GM23248 (cell line): ENCODE measurements at places on chromosomes 2 and 18. TPM values are rescaled to one million over a fixed set of nuclear protein-coding genes. Genes with fewer than 3 reads are reported as not detected.

DNA sequence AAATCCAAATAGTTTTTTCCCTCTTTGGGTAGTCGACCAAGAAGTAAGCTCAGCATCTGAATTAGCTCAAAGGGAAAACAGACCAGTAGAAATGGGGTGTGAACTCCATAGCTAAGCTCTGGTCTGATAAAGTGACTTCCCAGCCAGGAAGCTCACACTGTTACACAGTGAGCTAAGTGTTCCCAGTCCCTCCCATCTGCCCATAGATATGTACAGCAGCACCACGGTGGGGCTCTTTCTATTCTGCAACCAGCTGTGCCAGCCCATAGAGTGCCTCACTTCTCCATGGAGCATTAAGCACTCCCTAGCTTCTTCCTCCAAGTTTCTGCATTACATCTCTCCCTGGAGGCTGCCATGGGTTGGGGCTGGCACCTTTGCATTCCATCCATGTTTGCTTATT lies 27.6 kb upstream of the NEMP2 start:
- no peak overlapping the region for H3K27ac ChIP-seq
- H3K36me3 ChIP-seq = no peaks in the 10 kb centered on the region
- H3K27me3 ChIP-seq = no peaks in the 10 kb centered on the region
- H3K4me3 ChIP-seq = no peak overlapping the region

The TNFAIP6 gene
- polyA plus RNA-seq = 10.2 and 10.7 TPM in 2 replicates

GRCh38 chr2:46925474-46926351 lies 10.1 kb upstream of the MCFD2 start:
- H3K27ac ChIP-seq = no peak overlapping the region
- DNase-seq = no peak
- no peaks in the 10 kb centered on the region for H3K27me3 ChIP-seq
- H3K4me1 ChIP-seq = 0 out of 2 replicates have a peak, but pooled peaks cover 5% of the 10 kb centered on the region
- H3K36me3 ChIP-seq = 0 out of 2 replicates have a peak, but pooled peaks cover 4% of the 10 kb centered on the region

- no peaks in the 10 kb centered on the region for H3K36me3 ChIP-seq
- DNase-seq = no peak
- no peak overlapping the region for H3K27ac ChIP-seq
- H3K4me1 ChIP-seq = no peaks in the 10 kb centered on the region
- H3K27me3 ChIP-seq = no peaks in the 10 kb centered on the region
Measured at GRCh38 chr2:68556381-68556780, 87.0 kb upstream of the PROKR1 start.

DNA sequence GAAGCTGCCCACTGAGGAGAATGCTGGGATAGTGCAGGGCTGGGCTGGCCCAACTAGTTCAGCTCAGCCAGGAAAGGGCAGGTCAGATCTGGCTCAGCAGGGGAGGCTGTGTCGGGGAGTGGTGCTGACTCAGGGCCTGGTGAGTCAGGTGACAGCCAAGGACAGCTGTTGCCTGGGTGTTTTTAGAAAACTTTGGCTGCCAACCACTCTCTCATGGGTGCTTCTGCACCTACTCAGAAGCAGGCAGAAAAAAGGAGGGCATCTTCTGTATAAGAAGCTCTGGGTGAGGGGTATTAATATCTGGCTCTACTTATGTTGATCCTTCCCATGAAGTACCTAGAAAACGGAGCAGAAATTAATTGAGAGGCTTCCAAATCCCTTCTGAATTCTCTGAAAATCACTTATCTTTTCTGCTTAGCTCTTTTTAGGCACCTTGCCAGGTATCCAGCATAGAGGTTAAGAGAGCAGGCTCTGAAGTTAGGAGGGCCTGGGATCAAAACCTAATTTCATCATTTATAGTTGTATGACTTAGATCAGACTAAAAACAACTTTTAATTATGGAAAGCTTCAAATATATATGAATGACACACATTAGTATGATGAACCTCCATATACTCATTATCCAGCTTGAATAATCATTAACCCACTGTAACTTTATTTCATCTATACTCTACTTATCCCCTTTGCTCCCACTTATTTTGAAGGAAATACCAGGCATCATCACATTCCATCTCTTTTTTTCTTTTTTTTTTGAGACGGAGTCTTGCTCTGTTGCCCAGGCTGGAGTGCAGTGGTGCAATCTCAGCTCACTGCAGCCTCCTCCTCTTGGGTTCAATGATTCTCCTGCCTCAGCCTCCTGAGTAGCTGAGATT lies 15.5 kb upstream of the RAB10 start:
- no peaks in the 10 kb centered on the region for H3K27me3 ChIP-seq
- H3K36me3 ChIP-seq = no peaks in the 10 kb centered on the region
- H3K4me3 ChIP-seq = no peak overlapping the region

DNA sequence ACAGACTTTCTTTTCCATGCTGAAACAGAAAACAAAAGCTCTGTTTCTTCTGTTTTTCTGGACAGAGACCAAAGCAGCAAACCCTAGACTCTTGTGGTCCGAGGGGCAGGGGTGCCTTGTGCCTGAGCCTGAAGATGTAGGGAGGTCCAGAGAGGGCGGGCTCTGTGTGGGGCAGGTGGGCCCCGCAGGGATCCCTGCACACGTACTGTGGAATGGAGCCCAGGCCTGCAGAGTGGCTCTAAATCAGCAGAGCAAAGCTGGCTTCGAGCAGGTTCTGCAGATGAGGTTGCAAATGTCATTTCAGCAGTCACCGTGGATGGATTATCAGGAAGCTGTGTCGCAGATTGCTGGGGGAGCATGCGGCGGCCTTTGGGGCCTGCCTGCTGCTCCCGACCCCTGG lies 438.6 kb downstream of the RNF144A start:
- H3K36me3 ChIP-seq = no peaks in the 10 kb centered on the region
- no peak overlapping the region for H3K27ac ChIP-seq
- DNase-seq = no peak

The AQP12A gene
- not detected in 2 replicates for polyA plus RNA-seq

- H3K36me3 ChIP-seq = no peaks in the 10 kb centered on the region
- H3K4me3 ChIP-seq = no peak overlapping the region
- H3K4me1 ChIP-seq = peaks cover 18% of the 10 kb centered on the region
- no peak for DNase-seq
Measured at GRCh38 chr2:177783091-177783490, 289.5 kb downstream of the PDE11A start.

DNA sequence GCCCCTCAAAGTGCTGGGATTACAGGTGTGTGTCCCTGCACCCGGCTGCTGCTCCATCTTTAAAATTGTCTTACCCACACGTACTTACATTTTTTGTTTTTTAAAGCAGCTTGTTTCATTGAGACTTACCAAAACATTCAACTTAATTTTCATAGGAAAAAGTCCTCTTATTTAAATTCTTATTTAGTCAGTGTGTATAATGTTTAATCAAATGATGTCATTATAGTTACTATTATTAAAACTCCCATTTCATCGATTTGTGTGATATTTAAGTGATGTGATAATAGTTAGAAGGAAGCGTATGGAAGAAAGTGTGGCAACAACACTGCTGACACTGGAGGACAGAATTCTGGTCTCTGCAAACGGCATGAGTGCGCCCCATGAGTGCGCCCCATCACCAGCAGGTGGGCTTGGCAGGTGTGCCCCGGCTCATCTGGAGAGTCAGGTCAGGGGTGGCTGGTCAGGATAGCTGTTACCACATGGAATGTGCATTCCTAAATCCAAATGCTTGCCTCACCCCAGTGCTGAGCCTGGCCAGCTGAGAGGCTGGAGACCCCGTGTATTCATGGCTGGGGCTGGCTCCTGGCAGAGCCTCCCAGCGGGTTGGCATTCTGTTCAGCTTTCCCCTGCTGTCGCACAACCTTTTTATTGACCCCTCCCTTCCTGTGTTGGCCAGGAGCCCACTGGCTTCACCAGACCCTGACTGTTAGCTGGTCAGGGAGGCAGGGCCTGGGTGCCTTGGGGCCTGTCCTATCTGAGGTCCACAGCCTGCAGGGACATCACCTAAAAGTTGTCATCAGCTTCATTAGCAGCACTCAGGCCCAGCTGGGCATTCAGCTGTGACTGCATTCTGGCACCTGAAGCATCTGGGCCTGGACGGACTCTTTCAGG lies 79.7 kb downstream of the AGAP1 start:
- H3K27ac ChIP-seq = no peak overlapping the region
- H3K4me3 ChIP-seq = no peak overlapping the region
- H3K36me3 ChIP-seq = 0 out of 2 replicates have a peak, but pooled peaks cover 3% of the 10 kb centered on the region
- H3K4me1 ChIP-seq = peaks cover 10% of the 10 kb centered on the region

DNA sequence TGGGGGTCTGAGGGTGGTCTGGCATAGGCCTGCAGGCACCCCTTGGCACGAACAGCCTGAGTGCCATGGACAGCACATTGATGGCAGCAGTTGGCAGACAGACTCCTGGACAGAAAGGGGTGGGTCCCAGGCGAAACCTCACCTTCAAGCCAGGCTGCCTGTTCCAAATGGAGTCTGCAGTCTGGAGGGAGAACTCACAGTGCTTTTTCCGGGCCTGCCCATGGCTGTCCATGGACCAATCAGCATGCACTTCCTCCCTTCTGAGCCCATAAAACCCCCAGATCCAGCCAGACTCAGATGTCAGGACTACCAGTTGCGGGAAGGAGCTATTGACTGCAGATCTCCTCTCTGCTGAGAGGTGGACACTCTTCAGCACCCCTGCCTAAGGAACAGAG lies 694.6 kb upstream of the ACVR2A start:
- no peaks in the 10 kb centered on the region for H3K27me3 ChIP-seq
- H3K36me3 ChIP-seq = no peaks in the 10 kb centered on the region
- DNase-seq = peak; percentile 22

DNA sequence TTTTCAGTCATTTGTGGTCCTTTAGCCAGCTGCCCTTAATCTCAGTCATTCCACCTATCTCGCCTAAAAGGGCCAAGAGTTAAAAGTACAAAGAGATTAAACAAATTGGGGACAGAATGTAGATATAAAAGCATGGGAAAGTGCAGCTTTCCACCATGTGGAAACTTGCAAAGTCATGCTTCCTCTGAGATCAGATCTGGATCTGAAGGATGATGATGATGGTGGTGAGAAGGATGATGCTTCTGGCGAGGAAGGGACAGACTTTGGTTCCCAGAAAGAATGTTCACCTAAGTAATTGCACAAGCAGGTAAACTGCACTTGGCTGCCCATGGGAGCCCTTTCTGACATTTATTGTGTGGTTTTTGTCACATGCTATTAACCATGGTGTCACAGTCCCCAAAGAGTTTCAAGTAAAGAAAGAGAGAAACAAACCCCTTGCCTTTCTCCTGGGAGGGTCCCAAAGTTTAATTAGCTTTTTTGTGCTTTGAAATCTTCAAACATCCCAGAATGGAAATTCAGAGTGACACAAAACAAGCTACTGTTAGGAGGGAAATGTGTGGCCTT lies 34.7 kb downstream of the KLF7 start:
- no peak for DNase-seq
- peaks cover 12% of the 10 kb centered on the region; the same call in 1 of the 2 replicates for H3K36me3 ChIP-seq
- H3K4me3 ChIP-seq = no peak overlapping the region
- H3K27me3 ChIP-seq = no peaks in the 10 kb centered on the region
- H3K4me1 ChIP-seq = peaks cover 86% of the 10 kb centered on the region
- peak overlapping the region; percentile 71 for H3K27ac ChIP-seq

GRCh38 chr2:198072655-198073054 lies 268.3 kb downstream of the PLCL1 start:
- DNase-seq = no peak
- H3K27ac ChIP-seq = no peak overlapping the region
- no peaks in the 10 kb centered on the region for H3K27me3 ChIP-seq
- H3K4me1 ChIP-seq = no peaks in the 10 kb centered on the region
- H3K36me3 ChIP-seq = no peaks in the 10 kb centered on the region

- H3K36me3 ChIP-seq = no peaks in the 10 kb centered on the region
- H3K27ac ChIP-seq = no peak overlapping the region
- H3K4me1 ChIP-seq = 0 out of 2 replicates have a peak, but pooled peaks cover 2% of the 10 kb centered on the region
- H3K27me3 ChIP-seq = no peaks in the 10 kb centered on the region
- H3K4me3 ChIP-seq = no peak overlapping the region
Measured at GRCh38 chr2:227788561-227789018, 25.1 kb upstream of the CCL20 start.

GRCh38 chr2:181411105-181411849 lies 45.9 kb upstream of the ITGA4 start:
- H3K4me3 ChIP-seq = no peak overlapping the region
- no peaks in the 10 kb centered on the region for H3K27me3 ChIP-seq
- no peaks in the 10 kb centered on the region for H3K4me1 ChIP-seq
- no peak overlapping the region for H3K27ac ChIP-seq

GRCh38 chr18:10226971-10227370 lies 227.5 kb upstream of the APCDD1 start:
- H3K36me3 ChIP-seq = no peaks in the 10 kb centered on the region
- no peak overlapping the region for H3K4me3 ChIP-seq
- DNase-seq = peak; percentile 57

The UNC80 gene
- not detected in 2 replicates for polyA plus RNA-seq

DNA sequence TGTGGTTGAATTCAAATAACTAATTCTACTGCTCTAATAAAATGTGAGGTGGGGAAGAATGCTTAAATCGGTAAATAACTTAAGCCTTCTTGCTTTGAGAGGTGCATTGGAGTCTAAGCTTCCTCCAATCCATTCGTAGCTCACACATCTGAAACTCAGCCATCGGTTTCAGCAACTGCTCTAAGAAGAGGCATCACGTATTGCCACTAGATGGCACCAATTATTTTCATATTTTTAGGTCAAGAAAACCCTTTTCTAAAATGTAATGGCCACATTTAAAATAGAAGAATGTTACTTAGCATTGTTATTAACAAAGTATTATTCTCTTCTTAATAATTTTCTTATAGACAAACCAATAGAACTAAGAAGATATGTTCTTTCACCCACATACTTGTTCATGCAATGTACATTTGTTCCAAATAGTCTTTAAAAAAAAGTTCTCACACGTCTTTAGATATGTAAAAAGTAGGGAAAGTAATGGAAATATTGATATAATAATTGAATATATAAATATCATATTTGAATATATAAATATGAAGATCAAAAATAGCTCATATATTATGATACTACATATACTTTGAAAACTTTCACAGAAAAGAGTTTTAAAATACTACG lies 229.8 kb downstream of the CCDC178 start:
- H3K36me3 ChIP-seq = no peaks in the 10 kb centered on the region
- no peak overlapping the region for H3K4me3 ChIP-seq
- no peak overlapping the region for H3K27ac ChIP-seq
- no peaks in the 10 kb centered on the region for H3K27me3 ChIP-seq
- no peaks in the 10 kb centered on the region for H3K4me1 ChIP-seq
- DNase-seq = peak; percentile 57

DNA sequence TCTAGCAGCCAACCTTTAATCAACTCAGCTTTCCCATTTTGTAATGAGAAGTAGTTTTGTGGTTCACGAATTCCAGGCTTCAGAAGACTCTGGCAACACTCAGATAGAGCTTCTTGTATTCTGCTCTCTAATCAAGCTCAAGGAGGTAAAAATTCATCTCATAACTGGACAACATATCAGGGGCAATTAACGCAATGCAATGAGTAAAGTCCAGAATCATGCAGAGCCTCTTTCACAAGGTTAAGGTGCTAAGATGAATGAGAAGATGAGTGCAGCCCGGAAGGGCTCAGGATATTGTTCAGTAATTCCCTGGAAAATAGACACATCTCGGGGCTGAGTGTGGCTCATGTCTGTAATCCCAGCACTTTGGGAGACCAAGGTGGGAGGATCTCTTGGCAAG lies 527.7 kb downstream of the SOX11 start:
- DNase-seq = no peak
- no peaks in the 10 kb centered on the region for H3K36me3 ChIP-seq
- H3K4me3 ChIP-seq = no peak overlapping the region
- no peaks in the 10 kb centered on the region for H3K4me1 ChIP-seq

The C2orf42 gene
- polyA plus RNA-seq = 15.5 and 15.7 TPM in 2 replicates

GRCh38 chr2:101511381-101511780 lies 36.5 kb upstream of the RFX8 start:
- no peak overlapping the region for H3K4me3 ChIP-seq
- no peaks in the 10 kb centered on the region for H3K36me3 ChIP-seq
- H3K27ac ChIP-seq = no peak overlapping the region
